ENCODE measurements at places on chromosomes 5 and 9.

- DNase-seq = no peak
Measured at GRCh38 chr5:63125392-63125791, 546.8 kb downstream of the LRRC70 start.

GRCh38 chr5:2901511-2901910 is 150.0 kb upstream of the IRX2 start:
- DNase-seq = no peak

- no peak for DNase-seq
Measured at GRCh38 chr5:108672639-108673038, 75.1 kb upstream of the FER start.

GRCh38 chr5:168137265-168137664 is 154.2 kb upstream of the WWC1 start:
- no peak for DNase-seq

DNA sequence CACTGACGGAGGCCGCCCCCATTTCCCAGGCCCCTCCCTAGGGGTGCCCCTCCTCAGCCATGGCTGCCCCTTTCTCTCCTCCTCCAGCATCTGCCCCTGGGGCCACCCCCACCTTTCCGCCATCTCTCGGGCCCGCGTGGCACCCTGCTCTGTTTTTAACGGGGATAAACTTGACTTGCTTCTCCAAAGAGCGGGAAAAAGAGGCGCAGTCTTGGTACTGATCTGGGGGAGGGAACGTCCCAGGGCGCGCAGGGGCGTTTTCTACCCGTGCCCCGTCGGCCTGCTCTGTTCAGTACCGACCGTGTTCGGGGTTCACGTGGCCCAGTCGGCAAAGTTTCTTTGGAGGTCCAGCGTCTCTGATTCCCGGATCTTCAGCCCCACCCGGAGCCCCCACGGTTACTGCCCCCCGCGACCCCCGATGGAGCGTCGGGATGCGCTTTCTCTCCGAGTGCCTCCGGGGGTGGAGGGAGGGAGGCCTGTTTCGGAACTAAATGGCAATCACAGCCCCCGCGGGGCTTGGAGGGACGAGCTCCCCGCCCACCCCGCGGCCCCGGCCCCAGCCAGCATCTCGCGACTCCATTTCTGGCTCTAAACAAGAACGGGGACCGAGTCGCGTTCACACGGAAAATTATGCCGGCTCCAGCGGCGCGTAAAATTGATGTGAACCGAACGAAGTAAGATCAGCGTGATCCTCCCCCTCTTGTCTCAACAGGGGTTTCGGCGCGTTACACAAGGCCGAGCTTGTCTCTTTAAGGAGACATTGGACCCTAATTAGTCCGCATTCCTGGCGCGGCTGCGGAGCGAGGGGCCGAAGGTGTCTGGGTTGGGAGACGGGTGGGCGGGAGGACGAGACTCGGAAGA is 1.1 kb upstream of the TLE4 start:
- DNase-seq = peak; percentile 18

DNA sequence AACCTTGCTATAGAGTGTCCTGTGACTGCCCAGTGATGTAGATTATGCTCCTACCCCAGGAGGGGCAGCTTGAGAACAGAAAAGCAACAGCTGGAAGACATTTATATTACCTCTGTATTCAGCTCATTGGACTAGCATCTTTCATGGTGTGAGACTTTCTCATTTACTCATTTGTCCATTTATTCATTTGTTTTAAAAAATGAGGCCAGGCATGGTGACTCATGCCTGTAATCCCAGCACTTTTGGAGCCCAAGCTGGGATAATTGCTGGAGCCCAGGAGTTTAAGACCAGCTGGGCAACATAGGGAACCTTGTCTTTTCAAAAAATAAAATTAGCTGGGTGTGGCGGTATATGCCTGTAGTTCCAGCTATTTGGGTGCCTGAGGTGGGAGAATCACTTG is 130.0 kb upstream of the LHFPL2 start:
- no peak for DNase-seq

GRCh38 chr9:107638521-107639310 is 149.1 kb upstream of the KLF4 start:
- DNase-seq = no peak

- DNase-seq = no peak
Measured at GRCh38 chr5:179387151-179388110, 42.2 kb upstream of the ADAMTS2 start.

DNA sequence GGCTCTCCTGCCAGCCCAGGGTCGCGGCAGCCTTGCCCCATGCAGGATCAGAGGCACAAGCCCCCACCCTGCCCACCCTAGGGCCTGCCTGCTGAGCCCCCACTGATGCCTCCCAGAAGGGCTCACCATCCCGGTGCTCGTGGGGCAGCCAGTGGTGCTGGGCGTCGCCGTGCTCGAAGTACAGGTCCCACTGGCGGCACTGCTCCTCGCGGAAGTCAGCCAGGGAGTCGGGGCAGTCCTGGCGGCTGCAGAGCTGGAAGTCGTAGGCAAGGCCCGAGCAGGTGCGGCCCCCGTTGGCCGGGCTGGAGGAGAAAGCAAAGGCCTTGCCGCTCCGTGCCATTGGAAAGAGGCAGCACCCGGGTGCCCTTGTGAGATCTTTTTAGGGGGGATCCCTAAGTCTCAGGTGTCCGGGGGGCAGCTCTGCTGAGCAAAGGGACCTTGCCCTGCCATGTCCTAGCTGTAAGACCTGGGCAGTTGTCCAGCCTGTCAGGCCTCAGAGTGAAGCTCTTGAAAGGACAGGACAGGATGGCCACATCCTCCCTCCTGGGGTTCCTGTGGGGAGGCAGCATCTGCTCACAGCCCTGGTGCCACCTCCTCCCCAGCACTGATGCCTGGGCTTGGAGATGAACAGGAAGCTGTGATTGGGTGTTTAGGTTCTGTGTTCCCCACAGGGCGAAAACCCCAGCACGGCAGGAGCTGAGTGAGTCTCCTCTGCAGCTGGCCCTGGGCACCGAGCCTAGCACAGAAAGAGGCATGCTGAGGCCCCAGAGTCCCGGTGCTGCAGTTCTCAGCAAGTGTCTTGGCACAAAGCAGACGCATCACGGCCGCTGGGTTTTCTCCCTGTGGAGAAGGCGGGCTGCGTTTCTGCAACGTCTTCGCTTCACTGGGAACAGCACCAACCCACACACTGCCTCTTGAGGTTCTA is 77.7 kb downstream of the ZNF354C start:
- DNase-seq = no peak

DNA sequence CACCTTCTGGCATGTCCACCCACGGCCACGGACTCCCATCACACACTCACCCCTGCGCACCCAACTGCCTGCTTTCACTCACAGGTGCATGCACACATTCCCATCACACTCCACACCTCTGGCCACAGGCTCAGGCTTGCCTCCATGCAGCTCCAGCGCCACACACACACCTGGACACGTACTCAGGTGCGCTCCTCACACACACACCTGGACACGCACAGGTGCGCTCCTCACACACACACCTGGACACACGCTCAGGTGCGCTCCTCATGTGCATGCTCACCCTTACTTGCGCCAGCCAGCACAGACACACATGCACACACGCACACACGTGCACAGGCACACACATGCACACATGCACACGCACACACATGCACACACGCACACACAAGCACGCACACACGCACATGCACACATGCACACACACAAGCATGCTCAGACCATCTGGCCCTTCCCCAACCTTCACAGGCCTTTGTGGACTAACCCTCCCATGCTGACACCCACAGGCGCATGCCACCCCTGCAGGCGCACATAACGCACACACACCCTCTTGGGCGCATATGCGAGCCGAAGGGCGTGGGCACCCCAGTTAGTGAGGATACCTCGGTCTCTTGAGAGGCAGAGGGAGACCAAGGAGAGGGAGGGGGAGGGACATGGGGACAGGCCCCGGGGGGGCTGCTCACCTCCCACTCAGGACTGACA is 8.3 kb downstream of the GRIN1 start:
- no peak for DNase-seq

DNA sequence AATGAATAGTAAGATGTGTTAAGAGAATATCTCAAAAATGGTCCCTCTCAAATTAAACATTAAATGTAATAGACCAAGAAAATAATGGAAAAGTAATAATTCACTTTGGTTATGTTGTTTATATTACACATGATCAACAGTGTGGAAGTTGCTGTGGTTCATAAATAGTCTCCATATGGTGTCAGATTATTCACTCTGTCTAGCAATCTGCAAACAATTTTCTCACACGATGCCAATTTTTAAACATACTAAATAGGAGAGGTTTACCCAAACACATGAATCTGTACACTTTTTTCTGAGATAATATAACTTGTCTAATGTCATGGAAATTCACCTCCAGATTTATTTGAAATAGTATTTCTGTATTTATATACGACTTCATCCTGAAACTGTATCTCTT is 217.4 kb upstream of the FBXL7 start:
- no peak for DNase-seq

DNA sequence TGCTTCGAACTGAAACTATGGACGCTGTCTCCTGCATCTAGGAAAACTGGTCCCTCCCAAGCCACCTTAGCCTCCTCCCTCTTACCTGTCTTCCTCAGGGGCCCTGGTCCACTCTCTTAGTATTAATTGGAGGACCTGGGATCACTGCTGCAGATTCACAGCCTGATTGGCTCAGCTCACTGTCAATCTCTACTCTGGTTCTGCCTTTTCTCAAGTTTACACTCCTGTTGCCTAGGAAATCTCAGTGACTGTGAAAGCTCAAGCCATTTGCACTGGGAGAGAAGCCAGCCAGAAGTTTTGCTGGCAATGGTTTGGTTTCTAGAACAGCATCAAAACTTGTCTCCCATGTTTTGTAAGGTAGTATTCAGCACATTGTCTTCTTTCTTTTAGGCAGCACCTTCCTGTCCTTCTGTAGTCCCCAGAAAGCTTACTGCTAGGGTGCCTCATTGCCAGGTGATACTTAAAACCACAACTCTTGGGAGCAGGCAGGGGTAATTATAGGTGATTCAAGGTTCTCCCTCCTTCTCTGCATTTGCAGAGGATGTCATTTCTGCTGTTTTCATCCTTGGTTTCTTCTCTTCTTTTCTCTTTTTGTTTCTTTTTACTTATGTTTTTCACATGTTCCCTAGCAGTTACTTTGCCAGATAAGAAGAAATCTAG is at the start of gene CAPSL:
Gene CAPSL (minus strand): TSS at position 55 of the 660 bp plus-strand sequence. CDS start 17,502 bp downstream, outside the sequence.
- no peak for DNase-seq

- no peak for DNase-seq
Measured at GRCh38 chr5:157159209-157159751, 6.8 kb downstream of the GARIN3 start.

GRCh38 chr5:36378551-36378950 is 76.8 kb upstream of the RANBP3L start:
- DNase-seq = no peak

DNA sequence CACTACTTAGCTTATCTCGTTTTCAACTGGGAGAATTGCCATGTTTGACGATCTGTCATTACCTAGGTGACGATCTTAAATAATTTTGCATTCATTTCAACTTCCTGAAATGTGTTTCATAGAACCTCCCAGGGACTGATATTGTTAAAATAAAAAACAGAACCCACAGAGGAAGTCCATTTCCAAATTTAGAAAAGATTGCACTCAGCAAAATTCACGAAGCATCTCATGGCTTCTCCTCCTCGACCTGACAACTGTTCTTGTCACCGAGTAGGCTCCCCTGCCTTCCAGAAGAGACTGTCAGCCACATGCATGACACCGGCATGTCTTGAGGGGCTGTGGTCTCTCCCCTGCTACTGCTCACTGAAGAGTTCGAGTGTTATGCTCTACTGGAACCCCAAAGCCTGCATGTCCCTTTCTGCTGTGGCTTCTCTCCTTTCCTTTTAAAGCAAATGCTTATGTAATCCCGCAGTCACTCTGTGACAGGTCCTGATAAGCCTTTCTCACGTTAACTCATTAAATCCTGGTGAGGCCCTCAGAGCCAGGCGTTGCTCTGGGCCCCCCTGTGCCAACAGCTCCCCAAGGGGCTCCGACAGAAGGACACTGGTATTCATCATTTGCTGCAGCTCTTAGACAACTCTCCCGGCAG is 26.8 kb upstream of the ANKRD33B start:
- DNase-seq = no peak

- no peak for DNase-seq
Measured at GRCh38 chr9:93624977-93625376, 48.6 kb downstream of the PHF2 start.

DNA sequence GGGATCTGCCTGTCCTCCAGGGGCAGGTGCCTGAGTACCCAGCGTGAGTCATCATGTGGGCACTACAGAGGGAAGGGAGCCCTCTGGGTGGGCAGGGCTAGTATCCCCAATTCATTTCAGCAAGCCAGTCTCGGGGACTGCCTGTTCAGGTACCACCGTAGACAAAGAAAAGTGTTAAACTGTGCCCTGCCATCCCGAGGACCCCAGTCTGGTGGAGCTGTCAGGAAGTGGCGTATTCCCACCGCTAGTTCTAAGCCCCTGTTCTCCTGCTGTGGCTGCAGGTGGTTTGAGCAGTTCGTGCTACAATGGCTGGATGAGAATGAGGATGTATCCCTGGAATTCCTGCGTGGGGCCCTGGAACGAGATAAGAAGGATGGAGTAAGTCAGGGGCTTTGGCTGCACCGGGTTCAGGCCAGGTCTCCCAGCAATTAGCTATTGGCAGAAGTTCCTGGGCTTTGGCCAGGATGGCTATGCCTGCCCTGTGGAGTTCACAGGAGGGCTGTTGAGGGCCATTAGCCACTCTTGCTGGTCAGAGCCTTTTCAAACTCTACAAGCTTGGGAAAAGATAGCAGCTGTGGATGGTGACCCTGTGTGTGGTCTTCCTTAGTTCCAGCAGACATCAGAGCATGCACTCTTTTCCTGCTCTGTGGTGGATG is 93.2 kb upstream of the RUSC2 start:
- DNase-seq = no peak

DNA sequence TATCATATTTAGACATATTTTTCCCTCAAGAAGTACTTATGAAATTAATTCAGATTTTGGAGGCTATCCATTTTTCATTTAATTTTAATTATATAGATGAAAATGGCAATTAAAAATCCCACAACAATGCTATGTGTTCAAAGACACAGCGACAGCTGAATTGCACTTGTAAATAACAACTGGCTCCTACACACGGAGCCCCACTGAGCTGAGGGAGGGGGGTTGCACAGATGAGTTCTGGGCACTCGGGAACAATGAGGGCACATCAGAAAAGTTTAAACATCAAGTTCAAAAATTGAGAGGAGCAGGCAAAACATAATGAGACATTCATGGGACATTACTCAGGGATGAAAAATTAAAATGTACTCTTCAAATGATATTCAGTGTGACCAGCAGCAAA is 104.9 kb downstream of the MARCHF3 start:
- no peak for DNase-seq

GRCh38 chr5:176671890-176672747 is 24.8 kb downstream of the TSPAN17 start:
- no peak for DNase-seq

GRCh38 chr5:67009028-67009427 is 187.6 kb downstream of the CD180 start:
- DNase-seq = no peak

GRCh38 chr9:34989946-34990635 is 546 bp downstream of the DNAJB5 start:
- DNase-seq = peak; percentile 36
